ENCODE measurements at places on chromosomes 1 and 21.

GRCh38 chr1:105083611-105084010, 1333.9 kb downstream of the AMY1C start:
- no peak for DNase-seq

GRCh38 chr1:20151906-20152598, 12.9 kb downstream of the PLA2G2F start:
- DNase-seq, result peak; percentile 68

DNA sequence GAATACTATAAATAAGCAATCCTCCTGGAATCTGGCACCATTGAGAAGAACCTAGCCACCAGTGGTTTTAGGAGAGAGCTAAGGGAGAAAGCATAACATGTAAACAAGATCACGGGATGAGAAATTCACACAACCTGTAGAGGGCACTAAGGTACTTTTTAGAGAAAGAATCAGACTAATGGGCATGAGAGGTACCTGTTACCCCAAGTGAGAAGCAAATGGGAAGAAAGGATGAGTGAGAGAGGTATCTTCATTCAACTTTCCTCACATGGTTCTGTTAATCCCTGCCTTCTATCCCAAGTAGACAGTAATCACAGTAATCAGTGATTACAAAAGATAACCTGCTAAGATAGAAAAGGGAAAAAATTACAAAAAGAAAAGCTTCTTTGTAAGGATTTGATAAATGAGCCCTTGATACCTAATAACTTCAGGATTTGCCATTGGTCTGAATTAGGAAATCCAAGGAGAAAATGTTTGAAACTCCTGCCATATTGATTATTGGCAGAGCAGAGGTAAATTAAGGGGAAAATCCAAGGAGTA, 251.1 kb upstream of the ADGRL2 start:
- DNase-seq, result no peak

DNA sequence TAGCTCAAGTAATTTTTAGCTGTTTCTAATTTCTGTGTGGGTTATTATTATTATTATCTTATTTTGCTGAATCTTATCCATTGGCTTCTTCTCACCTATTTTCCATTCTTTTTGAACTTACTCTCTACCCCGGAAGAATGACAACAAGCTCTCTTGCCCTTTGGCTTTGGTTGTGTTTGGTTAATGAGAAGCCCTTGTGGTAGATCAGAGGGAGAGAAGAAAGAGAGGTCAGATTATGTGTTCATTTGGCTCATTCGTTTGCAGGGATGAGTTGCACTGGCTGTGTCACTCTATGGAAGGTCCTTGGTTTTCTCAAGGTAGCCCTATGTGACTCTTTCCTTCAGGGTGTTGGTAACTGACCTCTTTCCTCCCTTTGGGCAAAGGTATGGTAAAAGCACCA, 391.9 kb downstream of the LMO4 start:
- no peak for DNase-seq

- DNase-seq, result peak; percentile 11
These were observed 11.6 kb downstream of the TINAGL1 start for GRCh38 chr1:31587720-31588423.

GRCh38 chr1:174800876-174801275, 198.9 kb upstream of the CACYBP start:
- DNase-seq, result no peak

DNA sequence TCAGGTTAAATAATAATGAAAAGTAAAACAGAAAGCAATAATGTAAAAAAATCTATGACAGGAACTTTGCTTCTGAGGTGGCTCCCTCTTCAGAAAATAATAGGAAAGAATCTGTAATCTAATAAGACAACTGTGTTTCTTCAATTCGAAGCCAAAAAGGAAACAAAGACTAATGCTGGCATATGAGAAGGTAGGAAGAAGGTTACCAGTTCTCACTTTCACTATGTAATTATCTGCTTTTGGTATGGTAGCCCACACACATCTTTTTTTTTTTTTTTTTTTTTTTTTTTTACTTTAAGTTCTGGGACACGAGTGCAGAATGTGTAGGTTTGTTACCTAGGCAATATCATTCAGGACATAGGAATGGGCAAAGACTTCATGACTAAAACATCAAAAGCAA, 47.1 kb downstream of the COP1 start:
- DNase-seq, result no peak

DNA sequence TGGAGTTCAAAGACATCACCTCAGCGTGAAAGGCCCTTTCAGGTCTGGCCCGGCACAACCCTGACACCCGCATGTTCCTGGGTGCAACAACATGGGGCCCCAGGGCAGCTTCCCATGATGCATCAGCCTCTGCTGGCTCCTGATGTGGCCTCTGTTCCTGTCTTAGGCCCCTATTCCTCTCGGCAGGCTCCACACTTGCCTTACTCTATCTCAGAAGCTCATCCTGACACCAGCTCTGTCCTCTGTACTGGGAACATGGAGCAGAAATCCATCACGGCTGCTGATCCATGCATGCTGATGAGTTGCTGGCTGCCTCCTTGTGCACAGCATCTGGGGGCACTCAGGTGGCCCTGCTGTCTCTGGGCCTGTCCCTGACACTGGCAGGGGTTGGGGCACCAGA, 74.6 kb downstream of the ADARB1 start:
- DNase-seq, result no peak

DNA sequence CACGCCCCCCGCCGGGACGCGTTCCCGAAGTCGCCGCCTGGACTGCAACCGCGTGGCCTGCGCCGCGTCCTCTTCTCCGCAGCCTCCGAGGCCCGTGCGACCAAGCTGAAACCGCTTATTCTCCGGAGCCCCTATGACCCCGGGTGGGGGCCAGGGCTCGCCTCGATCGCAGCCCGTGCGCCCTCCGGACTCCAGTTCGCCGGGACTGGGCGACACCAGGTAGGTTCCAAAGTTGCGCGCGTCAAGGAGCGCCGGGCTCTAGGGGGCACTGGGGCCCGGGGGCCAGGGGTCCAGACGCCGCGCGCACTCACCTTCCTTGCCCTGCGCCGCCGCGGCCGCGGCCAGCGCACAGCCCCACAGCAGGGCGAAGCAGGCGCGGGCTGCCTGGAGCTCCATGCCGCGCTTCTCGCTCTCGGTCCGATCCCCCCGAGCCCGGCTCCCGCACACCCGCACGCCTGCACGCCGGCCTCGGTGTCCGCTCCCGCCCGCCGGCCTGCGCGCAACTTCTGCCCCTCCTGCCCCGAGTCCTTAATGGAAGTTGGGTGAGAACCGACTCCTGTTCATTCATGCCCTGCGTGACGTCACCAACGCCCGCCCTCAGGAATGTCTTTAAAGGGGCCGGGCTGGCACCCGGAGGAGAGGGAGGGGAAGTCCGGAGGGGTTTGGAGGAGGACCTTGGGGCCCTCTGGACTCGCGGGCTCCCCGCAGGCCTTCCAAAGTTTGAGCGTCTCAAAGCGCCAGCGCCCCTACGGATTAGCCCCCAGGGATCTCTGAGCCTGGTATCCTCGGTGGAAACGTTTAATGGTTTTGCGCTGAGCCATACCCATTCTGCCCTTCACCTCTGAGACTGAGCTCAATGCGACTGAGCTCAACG, at the start of gene EPHA2:
TSS of gene EPHA2 (minus strand) at position 533 of the 874 bp plus-strand sequence. CDS start at position 396, 137 bp downstream.
- no peak for DNase-seq

DNA sequence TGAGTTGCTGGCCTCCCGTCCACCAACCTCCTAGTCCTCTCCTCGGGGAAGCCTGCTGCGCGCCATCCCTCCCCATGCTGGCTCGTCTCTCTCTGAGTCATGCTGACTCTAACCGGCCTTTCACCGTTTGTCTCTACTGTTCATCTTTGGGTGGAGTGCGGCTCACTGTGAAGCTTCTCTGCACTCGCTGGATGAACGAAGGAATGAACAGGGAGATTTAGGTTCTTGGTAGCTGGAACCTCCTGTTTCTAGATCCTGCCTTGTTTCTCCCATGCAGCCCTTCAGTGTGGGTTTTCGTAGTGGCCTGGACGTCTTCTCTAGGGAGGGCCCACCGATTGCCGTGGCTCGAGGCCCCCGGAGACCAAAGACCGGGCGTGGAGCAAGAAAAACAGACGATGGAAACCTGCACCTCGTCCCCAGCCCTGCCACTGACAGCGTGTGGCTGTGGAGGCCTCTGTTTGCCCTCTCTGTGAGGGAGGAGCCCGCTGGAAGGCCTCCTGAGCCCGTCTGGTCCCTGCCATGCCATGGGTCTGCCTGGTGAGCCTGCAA, 227.6 kb upstream of the C1orf174 start:
- DNase-seq, result no peak

- DNase-seq, result no peak
These were observed 888 bp upstream of the SNRPE start for GRCh38 chr1:203860396-203861025.

GRCh38 chr1:220407191-220407590, 120.7 kb upstream of the MARK1 start:
- no peak for DNase-seq

DNA sequence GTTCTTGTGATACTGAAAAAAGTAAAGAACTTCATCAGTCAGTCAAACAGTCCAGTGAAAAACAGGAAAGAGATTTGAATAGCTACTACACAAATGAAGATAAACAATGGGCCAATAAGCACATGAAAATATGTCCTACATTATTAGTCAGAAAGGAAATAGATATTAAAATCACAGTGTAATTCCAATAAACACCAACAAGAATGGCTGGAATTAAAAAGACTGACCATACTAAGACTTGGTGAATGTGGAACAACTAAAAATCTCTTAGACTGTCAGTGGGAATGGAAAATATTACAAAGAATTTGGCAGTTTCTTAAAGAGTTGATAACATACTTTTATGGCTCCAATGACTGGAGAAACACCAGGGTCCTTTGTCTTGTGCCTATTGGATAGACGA, 241.8 kb upstream of the USP24 start:
- no peak for DNase-seq

GRCh38 chr1:30615816-30616590, 107.4 kb downstream of the MATN1 start:
- no peak for DNase-seq

DNA sequence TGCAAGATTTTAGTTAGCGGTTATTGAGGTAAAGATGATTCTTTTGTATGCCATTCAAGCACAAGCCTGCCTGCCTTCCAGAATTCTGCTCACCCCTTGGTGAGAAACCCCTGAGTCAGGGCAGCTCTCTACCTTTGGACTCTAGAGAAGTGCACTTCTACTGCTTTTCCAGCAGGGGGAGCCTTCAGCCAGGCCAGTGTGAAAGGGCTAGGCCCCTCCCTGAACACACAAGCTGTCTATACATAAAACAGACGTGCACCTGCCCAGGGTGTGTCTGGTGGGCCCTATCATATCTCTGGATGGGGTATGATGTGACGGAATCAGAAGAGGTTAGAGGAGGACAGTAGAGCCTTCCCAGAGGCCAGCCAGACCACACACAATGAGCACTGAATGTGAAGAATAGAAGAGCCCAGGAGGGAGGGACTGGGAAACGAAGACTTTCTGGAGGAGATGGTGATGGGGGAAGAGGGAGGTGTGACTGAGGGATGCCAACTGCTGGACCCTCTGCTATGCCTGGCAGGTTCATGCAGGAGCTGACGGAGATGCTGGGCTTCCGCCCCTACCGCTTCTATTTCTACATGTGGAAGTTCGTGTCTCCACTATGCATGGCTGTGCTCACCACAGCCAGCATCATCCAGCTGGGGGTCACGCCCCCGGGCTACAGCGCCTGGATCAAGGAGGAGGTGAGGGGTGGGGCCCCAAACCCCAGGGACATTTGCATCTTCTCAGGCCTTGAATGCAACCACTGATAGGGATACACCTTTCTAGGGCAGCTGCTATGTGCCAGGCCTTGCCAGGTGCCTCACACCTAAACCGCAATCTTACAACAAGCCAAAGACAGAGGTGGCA, 13.0 kb upstream of the KCNC4 start:
- peak; percentile 17 for DNase-seq

- DNase-seq, result no peak
These were observed 15.1 kb downstream of the AIDA start for GRCh38 chr1:222697203-222697602.

DNA sequence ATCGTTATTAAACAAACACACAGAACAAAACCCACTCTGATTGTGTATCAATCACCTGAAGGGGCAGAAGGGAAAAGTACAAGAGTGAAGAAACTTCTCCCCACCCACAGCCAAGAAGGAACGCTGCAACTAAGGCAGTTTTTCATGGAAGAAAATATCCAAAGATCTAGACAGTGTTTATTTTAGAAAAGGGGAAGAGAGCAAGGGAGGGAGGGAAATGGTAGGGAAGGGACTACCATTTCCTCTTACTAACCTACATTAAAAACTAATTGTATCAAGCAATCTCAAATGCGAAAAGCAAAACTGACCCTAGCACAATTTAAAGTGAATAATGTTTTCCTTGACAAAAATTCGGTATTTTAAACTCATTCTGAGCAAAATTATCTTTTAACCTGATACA, 3.5 kb downstream of the NRIP1 start:
- DNase-seq, result no peak

- DNase-seq, result no peak
These were observed 300.4 kb upstream of the ZP4 start for GRCh38 chr1:238191170-238191569.

DNA sequence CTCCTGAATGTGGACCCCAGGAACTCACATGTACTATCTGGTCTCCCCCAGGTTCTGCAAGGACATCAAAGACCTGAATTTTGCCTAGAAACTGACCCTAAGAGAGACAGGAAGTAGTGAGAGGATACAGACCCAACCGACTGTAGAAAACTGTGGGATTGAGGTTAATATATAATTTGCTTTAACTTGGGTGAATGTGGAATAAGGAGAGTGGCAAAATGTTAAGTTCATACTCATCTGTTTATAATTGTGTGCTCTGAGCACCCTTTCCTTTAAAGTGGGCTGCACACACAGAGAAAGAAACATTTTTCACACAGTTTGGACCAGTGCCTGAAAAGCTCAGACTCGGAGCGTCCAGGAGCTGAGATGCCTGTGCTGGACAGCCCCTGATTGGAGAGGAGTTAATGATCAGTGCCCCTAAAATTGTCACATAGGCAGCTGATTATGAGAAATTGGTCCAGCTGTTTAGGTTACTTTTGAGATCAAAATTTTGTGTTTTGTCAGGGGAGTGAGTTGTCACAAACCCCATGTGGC, 37.2 kb downstream of the ROR1 start:
- no peak for DNase-seq

- DNase-seq, result no peak
These were observed 258.7 kb downstream of the DISC1 start for GRCh38 chr1:231885209-231885854.

DNA sequence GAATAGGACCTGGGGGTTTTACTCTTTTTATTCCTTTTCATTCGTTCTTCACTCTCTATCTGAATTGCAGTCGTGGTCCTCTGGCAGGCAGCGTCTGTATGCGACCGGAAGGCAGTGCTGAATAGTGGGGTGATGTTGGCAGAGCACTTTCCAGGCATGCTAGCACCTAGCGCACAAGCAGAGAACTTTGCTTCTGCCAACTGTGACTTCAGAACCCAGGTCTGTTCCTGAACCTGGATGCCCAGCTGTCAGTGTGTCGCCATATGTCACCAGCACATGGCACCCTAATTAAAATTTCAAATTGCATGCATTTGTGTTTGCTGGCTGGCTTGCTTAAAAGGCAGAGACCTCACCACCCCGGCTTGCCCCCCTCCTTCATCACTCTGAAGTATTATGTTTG, 116.2 kb downstream of the NFIA start:
- DNase-seq, result no peak

- DNase-seq, result no peak
These were observed 62.3 kb downstream of the HLCS start for GRCh38 chr21:36904093-36904666.

GRCh38 chr1:198153103-198153502, 3.7 kb upstream of the NEK7 start:
- no peak for DNase-seq

GRCh38 chr1:231969076-231969475, 342.5 kb downstream of the DISC1 start:
- DNase-seq, result no peak

GRCh38 chr1:54350360-54350759, 55.8 kb downstream of the SSBP3 start:
- DNase-seq, result no peak

GRCh38 chr1:195748969-195749368, 859.3 kb downstream of the KCNT2 start:
- DNase-seq, result no peak

- no peak for DNase-seq
These were observed 1.4 kb downstream of the PRSS38 start for GRCh38 chr1:227816750-227817446.

Data from activated T-helper 9 cell treated with anti-CD3 and anti-CD28 coated beads, Interleukin-2, amount 50 U/mL, for 16 hours (primary cell).